GM03348 (cell line): ENCODE measurements at places on chromosomes 5 and 9.

- peak; percentile 32 for DNase-seq
Observed at GRCh38 chr9:13568405-13568804, 288.9 kb upstream of the MPDZ start.

DNA sequence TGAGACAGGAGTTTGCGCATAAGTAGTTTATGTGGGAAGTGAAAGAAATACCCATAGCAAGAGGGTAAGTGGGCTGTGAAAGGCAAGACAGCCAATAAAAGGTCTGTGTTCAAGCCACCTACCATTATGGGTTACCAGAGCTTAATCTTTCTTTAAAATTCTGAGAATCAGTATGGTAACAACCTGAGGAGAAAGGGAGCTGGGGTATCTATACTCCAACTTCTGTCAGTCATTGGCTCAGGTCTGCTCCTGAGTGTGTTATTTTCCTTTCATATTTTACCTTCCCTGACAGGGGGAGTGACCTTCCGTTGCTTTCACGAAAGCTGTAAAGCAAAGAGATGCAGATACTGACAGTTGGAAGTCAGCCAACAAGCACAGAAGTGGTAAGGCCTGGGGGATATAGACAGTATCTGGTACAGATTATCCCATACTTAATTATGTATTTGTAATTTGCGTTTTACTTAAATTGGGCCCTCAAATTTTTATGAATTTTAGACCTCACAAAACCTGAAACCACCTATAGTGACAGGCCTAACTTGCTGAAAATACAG, 233.4 kb downstream of the RAB3C start:
- DNase-seq = no peak

DNA sequence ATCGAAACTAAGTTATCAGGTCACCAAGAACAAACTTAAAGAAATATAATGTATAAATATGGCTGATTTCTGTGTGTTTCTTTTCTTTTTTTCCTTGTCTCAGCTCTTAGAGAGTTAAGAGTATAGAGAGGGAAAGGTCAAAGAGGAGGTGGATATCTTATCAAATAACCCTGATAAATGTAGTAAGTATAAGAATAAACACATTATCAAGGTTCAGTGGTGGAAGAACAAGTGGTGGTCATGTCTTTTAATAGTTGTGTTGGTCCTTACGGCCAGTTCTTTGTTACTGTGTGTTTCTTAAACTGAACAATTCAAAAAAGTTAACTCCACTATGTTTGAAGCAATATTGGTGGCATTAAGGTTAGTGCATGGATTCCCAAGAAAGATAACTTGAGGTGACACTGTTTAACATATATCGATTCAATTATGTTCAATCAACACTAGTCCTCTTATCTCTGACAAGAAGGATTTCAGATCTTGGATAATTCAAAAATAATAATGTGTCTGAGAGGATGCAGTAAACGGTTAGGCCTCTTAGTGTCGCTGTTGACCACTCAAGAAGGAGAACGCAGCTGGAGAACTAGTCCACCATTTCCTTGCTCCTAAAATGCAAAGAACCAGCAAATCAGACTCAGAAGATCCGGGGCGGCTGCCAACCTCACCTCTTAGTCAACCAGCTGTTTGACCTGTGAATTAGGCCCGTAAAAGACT, at the start of gene PCDHGA3:
PCDHGA3 (plus strand) TSS at position 588 of the 711 bp plus-strand sequence. CDS start 205 bp downstream, outside the sequence.
- no peak for DNase-seq

- no peak for DNase-seq
Observed at GRCh38 chr9:20226345-20226744, 396.0 kb downstream of the MLLT3 start.
